NCI-H510A (cell line): ENCODE measurements at places on chromosomes 5 and 9.

GRCh38 chr5:51411921-51412325, 28.7 kb downstream of the ISL1 start:
- no peak for DNase-seq

DNA sequence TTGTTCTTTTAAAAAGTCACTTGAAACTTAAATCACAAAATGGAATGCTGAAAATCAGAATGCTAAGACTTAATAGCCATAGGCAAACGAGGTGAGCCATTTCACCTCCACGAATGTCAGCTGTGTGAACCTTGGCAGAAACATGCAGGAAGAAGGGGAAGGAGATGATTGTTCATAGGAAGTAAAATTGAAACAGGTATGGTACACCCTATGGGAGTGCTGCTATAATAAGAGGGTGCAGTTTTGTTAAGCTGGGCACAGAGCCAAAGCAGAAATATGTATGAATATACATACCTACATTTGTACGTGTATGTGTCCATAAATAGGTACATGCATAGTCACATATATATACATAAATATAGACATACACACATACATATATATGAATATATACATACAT, 51.0 kb upstream of the SPINK5 start:
- no peak for DNase-seq

- no peak for DNase-seq
Measured at GRCh38 chr9:130775336-130775991, 59.6 kb upstream of the ABL1 start.

- no peak for DNase-seq
Measured at GRCh38 chr5:88770276-88771257, 112.4 kb downstream of the MEF2C start.

GRCh38 chr9:136048560-136049411, 46.3 kb downstream of the NACC2 start:
- DNase-seq, result no peak

DNA sequence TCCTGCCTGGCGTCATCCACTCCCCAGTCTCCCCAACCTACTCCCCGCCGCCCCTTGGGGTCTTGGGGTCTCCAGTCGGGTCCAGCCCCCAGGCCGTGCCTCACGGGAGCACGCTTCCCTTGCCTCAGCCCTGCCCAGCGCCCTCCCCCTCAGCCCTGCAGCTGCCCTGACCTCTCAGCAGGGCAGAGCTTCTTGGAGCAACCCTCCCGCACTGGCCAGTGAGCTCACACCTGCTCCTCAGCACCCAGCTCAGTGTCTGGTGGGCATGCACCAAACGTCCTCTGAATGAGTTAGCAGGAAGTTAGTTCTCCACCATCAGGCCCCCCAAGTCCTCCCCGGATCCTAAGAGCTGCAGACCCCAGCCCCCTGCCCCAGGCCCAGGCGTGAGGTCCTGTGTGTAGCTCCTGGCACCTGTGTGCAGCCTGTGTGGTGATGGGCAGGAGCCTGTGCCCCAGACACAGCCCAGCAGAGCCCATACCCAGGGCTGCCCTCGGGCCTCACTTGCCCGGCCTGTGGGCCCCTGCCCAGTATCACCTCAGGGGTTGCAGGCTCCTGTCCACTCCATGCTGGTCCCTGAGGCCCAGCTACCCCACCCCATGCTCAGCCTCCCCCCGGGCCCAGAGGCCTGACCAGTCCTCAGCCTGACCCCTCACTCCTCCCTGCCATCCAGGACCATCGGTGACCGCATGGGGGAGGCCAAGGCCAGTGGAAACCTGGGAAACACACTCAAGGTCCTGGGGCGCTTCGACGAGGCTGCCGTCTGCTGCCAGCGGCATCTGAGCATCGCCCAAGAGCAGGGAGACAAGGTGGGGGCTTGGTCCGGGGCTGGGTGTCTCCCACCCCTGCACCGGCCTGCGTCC, 8.2 kb downstream of the GPSM1 start:
- no peak for DNase-seq

DNA sequence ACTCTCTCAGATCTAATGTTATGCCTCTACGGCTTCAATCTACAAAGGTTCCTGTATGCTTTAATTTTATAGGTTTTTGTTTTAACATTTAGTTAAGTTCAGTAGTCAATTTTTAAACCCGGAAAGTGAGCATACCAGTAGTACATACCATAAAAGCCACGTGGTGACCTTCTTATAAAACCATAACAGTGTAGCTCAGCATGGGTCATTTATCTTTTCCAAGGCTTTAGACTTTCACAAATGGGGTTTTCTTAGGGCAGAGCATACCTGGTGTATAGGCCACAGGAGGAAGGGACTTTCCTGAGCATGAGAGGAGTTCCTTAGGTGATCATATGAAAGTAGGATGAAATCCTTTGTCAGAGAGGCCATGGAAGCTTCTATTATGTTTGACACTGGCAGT, 23.2 kb downstream of the ECM2 start:
- no peak for DNase-seq

DNA sequence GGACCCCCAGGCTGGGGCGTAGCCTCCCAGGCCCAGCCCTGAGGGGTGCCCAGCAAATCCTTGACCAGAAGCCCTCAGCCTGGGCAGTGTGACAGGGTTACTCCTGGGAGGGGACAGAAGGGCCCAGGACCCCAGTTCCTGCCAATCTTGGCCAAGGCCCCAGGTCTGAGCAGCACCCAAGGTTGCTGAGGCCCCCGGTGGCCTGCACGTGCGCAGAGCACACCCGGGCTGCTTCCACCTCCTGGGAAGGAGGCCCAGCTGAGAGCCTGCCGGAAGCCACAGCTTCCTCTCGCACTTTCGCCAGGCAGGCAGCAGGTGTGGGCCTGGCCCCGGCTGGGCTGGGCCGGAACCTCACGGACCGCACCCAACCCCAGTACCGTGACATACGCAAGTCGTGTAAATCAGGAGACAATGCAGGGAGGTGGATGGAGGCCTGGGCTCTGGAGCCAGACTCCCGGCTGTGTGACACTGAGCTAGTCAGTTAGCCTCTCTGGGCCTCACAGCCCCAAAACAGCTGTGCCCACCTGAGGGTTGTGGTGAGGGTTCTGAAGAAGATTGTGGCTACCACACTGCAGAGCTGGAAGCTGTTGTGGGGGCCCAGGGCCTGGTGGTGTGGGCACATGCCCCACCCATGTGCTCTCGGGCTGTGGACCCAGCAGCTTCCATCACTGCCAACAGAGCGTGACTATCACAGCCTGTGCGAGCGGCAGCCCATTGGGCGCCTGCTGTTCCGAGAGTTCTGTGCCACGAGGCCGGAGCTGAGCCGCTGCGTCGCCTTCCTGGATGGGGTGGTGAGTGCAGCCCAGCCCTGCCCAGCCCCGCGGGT, 5.1 kb downstream of the GRK6 start:
- DNase-seq, result no peak

- no peak for DNase-seq
Measured at GRCh38 chr5:1793301-1793740, 6.3 kb downstream of the MRPL36 start.

DNA sequence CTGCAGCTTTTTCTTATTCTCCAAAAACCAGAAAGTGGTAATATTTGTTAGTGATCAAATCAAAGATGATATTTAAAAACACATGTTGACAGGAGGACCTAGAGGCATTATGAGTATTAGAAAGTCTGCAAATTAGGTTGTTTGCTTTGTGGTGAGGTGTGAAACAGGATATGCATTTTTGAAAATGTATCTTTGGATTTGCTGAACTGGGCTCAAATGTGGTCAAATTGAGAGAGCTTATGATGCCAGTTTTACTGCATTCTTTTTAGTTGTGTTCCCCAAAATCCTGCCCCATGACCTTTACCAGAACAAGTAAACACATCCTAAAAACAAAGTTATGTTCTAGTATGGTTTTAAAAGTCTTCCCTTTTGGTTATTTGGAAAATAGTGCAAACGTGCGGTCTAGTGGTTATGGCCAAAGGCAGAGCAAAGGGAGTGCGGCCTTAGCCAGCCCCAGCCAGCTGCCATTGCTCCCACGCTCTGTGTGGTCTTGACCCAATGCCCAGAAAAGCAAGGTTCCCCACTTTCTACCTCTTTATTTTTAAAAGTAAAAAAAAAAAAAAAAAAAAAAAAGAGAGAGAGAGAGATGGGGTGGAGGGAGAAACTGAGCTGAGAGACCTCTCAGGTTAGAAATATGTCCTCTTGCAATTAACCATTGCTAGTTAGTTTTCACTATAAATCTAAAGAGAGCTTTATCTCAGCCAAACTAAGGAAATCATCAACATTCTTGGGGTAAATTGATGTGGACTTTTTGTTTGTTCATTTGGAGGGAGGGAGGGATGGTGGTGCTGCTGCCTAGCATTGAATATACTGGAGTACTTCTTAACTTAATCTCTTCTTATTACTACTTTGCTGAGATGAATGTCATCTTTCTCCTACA, 176.6 kb downstream of the ARHGAP26 start:
- DNase-seq, result no peak

DNA sequence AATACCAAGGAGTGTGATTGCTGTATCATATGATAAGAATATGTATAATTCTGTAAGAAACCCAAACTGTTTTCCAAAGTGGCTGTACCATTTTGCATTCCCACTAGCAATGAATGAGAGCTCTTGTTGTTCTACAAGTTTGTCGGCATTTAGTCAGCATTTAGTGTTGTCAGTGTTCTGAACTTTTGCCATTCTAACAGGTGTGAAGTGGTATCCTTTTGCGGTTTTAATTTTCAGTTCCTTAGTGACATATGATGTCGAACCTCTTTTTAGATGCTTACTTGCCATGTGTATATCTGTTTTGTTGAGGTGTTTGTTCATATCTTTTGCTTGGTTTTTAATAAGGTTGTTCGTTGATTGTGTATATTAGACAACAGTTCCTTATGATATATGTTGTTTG, 296.3 kb upstream of the IZUMO3 start:
- DNase-seq, result no peak

GRCh38 chr9:137800196-137801022, 77.2 kb upstream of the CACNA1B start:
- DNase-seq, result no peak

- DNase-seq, result no peak
Measured at GRCh38 chr5:61467766-61468482, 135.9 kb downstream of the ZSWIM6 start.

DNA sequence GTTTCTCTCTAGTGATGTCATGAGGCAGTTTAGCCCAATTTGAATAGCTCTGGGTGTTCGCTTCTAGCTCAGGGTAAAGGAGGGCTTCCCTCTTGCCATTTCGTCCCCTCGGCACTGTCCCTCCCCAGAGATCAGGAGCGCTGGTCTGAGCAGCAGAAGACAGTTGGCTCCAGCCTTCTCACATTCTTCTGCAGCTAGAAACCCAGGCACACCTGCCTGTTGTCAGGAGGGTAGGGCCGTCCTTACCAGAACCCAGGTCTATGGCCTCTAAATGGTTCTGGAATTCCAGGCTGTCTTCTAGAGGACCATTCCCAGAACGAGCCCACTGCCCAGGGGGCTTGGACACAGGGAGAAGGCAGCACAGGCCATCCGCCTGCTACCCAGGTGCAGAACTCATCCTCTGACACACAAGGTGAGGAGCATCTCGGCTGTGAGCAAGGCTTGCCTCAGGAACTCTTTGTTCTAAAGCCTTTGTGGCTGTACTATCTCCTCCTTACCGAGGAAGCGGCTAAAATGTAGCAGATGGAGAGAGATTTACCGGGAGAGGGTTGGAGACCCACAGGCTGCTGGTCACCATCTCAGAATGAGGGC, 255.6 kb upstream of the IRX2 start:
- DNase-seq, result no peak

DNA sequence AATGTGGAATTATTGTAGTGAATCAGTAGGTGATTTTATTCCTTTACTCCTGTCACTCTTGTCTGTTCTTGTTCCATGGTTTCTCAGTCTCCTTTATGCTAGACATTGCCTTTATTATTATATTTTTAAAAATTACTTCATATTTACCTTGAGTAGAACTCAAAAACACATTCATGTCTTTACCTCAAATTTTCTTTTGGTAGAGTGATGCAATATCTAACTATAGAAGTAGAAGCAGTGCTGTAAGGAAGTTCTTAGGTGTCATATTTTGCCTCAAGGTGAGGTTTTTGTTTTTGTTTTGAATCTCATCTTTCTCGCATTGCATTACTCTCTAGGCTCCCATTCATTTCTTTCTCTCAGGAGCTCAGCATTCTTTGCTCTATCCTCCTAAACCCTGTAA, 12.2 kb downstream of the IPO11 start:
- no peak for DNase-seq

DNA sequence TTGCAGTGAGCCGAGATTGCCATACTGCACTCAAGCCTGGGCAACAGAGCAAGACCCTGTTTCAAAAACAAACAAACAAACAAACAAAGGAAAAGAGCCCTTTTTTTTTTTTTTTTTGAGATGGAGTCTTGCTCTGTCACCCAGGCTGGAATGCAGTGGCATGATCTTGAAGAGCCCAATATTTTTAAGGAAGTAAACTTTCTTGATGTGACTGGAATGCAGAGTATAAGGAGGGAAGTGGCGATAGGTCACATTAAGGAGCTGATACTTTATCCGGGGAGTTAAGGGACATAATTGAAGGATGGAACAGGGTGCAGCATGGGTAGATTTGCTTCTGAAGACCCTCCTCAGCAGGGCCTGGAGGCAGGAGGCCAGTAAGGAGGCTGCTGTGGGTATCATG, 13.0 kb downstream of the NAIF1 start:
- no peak for DNase-seq

- no peak for DNase-seq
Measured at GRCh38 chr9:107216329-107216728, 66.8 kb upstream of the RAD23B start.

GRCh38 chr5:125685771-125686170, 737.4 kb upstream of the GRAMD2B start:
- DNase-seq, result no peak

DNA sequence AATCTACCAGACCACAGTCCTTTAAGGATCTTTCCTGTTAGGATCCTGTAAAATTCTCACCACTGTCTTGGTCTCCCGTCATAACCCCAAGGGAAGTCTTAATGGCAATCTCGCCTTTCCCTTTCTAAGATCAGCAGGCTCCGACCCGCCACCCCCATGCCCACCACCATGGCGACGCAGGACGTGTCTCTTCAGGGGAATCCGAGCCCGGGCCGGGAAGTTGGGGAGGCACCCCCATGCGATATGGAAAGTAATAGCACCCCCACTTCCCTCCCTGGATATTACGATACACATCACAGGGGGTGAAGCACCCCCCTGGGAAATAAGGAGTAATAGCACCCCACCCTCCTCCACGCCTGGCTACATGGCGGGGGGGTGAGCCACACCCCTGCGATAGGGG, 8.3 kb upstream of the STK32A start:
- DNase-seq, result no peak

DNA sequence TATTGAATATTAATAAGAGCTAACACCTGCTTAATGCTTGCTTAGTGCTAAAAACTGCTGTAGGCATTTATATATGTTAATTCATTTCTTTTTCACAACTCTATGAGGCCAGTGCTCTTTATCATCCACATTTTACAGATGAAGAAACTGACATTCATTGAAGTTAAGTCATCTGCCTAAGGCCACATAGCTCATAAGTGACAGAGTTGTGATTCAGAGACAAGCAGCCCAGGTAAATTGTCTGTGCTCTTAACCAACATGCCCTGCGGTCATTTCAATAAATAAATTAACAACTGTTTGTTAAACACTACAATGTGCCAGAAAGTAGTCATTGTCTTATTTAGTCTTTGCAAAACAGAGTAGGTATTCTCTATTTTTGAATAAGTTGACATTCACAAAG, 1354.4 kb upstream of the C9orf72 start:
- no peak for DNase-seq

GRCh38 chr5:5710471-5710870, 288.0 kb downstream of the ICE1 start:
- DNase-seq, result no peak

- no peak for DNase-seq
Measured at GRCh38 chr5:148214665-148215185, 11.9 kb downstream of the SPINK6 start.

- DNase-seq, result no peak
Measured at GRCh38 chr5:54156577-54156976, 153.8 kb downstream of the ARL15 start.

GRCh38 chr9:127788337-127789011, 2.6 kb downstream of the CDK9 start:
- no peak for DNase-seq
